ENCODE measurements at places on chromosomes 5 and 9. TPM values are rescaled to one million over a fixed set of nuclear protein-coding genes. Genes with fewer than 3 reads are reported as not detected.

Gene CDO1
- 19.5 TPM for total RNA-seq

Gene STC2
- 12.0 TPM for total RNA-seq

Gene SREK1IP1
- total RNA-seq: 10.1 TPM

DNA sequence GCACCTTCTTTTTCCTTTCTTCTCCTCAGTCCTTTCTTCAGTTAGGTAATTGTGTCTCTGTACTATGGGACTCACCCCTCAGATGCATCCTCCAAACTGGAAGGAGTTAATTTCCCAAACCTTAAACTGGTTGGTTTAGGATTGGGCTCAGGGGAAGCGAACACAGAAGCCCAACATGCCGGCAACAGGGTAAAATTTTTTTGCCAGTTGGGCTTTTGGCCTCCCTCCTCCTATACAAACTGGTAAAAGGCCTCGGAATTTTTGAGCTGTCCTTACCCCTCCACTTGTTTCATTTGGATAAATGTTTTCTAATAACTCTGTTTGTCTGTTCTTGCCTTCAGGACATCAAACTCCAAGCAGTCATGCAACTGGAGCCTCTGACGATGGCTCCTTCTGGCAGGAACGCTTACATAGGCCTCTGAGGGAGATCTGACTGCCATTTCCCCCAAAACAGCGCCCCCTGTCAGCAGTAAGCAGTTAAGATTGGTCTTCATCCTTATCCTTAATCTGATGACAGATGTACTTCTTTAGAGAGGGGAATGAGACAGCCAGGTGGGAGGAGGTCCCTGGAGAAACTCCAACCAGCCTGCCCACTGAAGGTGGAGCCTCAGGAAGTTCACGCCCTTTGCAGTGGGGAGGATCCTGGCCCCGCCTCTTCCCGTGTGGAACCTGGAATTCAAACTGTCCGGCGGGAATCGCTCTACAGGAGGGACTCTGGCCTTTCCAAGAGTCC lies 57.8 kb upstream of the SPINK5 start:
- DNase-seq: no peak

DNA sequence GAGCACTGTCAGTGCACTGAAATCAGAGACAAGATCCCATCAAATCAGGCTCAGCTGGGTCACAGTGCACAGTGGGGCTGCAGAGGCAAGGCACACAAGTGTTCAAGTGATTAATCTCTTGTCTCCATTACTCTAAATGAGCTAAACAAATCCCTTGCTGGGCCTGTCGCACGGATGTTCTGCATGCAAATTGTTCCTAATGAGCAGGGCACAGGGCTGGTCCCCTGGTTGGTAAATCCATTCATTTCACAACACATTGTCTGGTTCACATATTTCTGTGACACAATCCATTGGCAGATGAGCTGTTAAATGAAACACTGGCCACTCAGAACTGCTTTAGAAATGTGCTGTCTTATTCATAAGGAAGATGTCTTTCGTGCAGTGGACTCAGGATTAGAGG lies 167.9 kb upstream of the BRINP1 start:
- DNase-seq: no peak

GRCh38 chr9:81530310-81530810 lies 159.0 kb downstream of the TLE1 start:
- DNase-seq: no peak

DNA sequence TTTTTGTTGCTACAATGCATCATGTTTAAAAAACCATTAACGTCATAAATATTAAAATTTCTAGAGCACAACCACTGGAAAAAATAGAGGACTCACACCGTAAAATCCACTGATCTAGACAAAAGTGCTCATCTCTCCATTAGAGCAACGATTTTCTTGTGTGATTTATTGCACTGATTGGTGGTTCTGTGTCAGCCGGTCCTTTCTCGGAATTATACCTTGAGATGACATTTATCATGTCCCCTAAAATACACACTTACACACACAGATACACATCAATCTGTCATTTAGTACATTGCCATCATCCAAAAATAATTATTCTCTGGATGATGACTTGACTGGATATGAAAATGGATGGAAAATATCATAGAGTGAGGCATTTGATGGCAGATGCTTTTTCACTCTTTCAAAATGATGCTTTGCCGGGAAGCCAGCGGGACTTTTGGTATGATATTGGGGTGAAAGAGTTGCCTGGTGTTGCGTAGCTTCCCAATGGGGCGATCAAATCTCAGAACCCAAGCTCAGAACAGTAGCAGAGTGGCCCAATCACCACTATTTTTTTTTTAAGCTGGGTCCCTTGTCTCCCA lies 226.6 kb downstream of the GAS1 start:
- DNase-seq: no peak

DNA sequence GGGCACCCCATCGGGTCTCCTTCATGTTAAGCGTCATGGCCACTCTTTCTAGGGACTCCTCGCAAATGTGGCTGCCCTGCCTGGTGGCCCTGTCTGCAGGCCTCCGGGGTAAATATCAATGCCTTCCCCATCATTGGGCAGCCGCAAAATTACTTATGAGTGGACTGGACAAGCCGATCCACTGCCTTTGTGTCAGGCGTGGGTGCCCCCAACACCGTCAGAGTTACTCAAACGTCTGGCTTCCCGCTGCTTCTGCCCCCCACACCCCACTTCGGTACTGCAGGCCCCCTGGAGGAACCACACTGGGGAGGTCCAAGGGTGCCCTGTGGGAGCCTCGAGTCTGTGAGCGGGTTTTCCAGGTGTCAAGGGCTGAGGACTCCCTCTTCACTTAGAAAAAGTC lies 3.8 kb downstream of the LHX3 start:
- no peak for DNase-seq

DNA sequence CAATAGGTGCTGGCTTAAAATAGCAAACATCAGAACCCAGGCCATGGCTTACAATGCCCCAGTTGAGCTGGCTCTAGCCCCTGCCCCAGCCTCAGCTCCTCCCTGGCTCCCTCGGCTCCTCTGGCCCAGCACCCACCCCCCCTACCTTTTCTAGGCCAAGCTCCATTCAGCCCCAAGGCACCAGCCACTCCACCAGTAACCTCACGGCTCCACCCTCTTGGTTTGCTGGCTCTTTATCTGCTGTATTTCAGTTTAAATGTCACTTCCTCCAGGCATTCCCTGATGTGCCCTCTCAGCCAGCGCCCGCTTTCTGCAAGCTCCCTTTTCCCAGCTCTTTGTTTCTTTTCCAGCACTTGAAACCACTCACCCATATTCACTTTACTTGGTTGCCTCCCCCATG lies 10.6 kb downstream of the C1QTNF2 start:
- peak; percentile 37 for DNase-seq

DNA sequence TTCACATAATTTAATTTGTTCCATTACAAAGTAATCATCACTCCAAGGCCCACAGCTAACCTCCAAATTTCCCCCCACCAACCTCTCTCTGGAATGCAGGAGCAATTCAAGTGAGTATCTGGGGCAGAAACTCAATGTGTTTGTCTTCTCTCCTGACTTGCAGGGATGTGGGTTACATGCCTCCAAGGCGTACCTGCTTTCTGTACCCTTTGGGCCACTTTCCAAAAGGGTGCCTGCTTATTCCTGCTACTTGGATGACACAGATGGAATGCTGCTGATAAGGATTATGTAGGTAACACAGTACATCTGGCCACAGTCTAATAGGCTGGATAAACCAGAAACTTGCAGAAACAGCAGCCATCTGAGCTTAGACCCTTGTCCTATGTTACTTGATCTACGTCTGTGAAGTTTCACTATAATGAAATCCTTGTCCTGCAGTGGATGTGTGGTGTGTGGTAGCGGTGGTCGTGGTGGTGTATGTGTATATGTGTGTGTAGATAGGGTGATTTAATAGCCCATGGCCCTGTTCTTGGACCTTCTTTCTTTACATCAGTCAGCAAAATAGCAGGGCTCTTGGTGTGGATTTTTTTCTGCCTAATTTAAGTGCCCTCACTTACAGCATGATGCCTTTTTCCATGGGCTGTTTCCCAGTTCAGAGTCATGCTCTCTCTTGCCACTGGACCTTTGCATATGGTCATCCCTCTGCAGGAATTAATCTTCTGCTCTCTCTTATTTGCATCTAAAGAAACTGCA lies 175.9 kb downstream of the ZDHHC21 start:
- no peak for DNase-seq

- DNase-seq: no peak
Observed at GRCh38 chr9:82949203-82949602, 113.7 kb downstream of the RASEF start.

DNA sequence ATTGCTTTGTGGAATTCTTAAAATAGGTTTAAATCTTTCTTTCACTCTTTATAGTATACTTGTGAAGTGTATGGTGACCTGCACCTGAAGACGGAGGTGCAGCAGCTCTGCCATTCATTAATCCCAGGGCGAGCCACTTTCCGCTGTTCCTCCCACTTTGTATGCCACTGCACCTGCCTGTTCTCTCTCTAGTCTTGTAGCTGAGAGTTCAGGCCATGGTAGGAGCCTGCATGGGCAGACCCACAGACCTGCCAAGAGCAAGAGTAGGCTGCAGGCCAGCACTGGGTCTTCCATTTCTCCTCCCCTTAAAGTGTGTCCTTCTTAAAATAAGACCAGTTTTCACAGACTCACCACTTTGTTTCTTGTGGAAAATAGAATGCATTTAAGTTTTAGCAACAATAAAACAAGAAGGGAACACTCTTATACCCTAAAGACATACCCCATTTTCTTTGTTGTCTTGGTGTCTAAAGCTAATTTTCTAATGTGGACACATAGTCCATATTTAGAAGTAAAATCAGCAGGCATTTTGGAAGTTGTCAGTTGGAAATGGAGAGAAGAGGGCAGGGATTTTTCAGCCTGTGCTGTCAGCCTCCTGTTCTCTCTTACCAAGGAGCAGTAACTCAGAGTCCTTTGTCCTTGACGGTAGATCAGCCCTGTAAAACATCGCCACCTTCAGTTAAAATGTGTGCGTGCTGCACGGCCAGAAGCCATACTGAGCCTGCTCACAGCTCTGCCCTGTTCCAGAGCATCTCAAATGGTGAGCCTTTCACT lies 103.2 kb downstream of the SNCAIP start:
- DNase-seq: peak; percentile 47

DNA sequence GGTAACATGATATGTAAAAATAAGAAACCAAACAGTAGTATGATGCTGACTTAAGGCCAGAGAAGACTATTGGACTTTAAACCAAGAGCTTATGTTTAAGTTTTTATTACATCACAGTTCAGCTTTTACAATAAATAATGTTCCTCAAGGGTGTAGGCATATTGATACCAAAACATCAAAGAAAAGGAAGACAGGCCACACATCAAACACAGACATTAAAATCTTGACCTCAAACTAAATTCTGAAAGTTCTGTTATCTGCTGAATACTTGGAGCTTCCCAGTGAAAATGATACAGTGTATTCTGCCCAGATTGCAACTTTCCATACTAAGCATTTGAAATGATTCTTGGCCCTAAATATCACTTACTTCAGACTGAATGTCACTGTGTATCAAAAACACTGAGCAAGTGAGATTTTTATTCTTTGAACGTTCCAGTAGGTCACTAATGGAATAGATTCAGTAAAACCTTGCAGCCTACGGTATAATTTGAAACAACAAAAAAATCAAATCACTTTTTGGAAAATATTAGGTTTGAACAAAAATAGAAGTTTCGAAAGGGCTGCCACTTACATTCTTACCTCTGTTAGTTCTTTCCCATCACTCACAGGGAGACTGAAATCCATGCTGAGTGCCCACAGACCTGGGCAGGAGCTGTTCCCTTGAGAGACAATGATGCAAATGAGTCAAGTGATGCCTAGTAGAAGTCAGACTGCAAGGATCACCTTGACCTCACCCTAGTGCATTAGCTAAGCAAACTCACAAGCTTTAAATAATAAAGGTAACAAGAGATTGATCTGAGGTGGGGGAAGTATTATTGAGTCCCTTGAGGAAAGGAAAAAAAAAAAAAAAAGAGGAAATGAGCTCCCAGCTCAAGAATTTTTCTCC lies 2.5 kb downstream of the LPAR1 start:
- no peak for DNase-seq

GRCh38 chr5:132289097-132289496 lies 5.1 kb upstream of the SLC22A4 start:
- no peak for DNase-seq

All from thyroid gland (tissue), 4 donors.